ENCODE measurements at places on chromosomes 7 and 10. TPM values are rescaled to one million over a fixed set of nuclear protein-coding genes. Genes with fewer than 3 reads are reported as not detected.

DNA sequence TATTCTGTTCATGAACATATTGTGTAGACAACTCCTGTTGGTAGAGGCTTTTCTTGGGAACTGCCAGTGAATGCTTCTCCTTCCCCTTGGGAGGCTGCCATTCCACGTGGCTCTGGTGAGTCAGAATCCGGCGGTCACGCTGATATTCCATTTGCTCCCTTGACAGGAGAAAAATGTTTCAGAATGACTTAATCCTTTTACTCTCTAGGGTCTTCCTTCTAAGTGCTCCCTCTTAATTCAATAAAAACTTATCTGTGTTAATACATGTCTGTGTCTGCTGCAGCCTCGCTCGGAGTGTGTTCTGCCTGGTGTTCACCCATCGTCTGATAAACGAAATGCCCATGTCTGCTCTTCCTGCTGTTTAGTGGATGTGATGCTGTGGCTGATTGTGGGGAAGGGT lies 278.6 kb downstream of the ARHGAP12 start:
- peak; percentile 95 for DNase-seq

CELF2 gene
- total RNA-seq = 42.8 TPM

DNA sequence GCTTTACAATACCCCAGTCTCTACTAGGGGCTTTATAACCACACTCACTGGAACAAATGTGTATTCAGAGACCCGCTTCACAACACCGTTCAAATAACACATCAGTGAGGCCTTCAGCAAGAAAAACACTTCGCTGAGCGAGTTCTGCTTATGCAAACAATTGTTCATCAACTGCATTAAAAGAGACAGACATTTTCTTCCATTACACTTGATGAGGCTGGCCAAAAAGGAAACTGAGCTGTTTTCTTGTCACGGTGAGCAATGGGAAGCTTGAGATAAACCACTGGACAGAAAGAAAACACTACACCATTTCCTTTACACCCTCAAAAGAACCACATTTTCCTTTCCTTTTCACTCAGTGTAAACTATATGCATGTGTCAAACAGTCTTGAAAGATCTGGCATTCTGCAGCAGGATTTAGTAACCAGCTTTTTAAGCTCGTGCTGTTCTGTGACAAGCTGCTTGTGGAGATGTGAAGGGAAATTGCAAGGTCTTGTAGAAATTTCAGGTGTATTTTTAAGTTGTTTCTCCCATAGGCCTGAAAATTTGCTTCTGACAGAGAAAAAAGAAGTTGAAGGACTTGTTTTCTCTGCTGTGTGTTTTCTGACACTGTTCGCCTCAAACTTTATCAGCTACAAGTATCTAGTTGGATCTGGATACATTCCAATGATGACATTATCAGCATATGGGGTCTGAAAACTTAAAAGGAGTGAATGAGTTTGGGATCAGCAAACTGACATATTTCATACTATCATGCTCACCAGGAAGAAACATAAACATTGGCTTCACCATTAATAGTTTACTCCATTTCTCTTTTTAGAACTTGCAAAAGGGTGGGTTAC lies 693.1 kb downstream of the PARD3 start:
- DNase-seq = peak; percentile 79

DNA sequence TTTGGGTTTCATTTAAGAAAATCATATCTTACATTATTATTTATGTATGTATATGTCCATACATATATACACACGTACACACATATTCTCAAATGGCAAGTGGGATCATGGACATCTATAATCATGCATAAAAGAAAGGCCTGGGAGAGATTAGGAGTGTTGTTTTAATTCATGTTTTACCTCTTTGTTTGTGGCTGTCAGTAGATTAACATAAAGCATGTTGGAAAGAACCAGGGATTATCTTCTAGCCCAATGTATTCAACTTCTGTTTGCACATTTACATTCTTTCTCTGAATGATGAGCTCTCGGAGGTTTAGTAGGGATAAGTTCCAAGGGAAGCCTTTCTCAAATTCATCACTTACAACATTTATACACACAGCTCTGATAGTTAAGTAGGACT lies 191.4 kb downstream of the NSUN6 start:
- no peak for DNase-seq

DNA sequence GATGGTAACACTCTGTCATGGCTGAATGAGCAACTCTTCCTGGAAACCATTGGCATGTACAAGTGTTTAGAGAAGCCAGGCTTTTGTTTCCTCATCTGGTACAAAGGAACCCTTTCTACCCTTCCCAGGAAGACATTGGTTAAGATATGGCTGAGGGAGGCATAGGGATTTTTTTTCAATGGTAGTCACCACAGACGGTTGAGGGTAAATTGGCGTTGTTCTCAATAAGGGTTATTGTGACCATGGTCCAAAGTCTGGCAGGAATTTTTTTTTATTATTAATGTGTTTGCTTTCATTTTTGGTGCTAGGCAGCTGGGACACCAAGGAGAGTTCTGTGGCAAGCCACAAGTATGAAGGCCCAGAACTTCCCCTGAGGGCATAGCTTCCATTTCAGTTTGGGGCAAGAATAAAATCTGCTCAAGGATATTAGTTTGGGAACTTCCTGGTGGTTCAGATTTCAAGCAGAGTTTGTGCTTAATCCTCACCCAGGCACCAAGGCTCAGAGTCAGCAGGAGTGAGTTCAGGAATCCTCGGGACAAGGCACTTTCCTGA lies at the start of gene PLEKHS1:
Gene PLEKHS1, plus strand, starts transcription at position 502 of the 552 bp plus-strand sequence. CDS start 3,596 bp downstream, outside the sequence.
- DNase-seq = no peak

LLCFC1 gene
- total RNA-seq = not detected

Measured in fibroblast of the aortic adventitia (primary cell).